Fibroblast of upper back skin (primary cell): ENCODE measurements at places on chromosomes 6 and 20.

- no peak for DNase-seq
These were observed 18.0 kb upstream of the MAFB start for GRCh38 chr20:40706977-40707582.

GRCh38 chr6:44238687-44239350, 8.1 kb upstream of the HSP90AB1 start:
- DNase-seq, result no peak

GRCh38 chr20:4999788-5000187, 1.5 kb downstream of the SLC23A2 start:
- DNase-seq, result no peak

DNA sequence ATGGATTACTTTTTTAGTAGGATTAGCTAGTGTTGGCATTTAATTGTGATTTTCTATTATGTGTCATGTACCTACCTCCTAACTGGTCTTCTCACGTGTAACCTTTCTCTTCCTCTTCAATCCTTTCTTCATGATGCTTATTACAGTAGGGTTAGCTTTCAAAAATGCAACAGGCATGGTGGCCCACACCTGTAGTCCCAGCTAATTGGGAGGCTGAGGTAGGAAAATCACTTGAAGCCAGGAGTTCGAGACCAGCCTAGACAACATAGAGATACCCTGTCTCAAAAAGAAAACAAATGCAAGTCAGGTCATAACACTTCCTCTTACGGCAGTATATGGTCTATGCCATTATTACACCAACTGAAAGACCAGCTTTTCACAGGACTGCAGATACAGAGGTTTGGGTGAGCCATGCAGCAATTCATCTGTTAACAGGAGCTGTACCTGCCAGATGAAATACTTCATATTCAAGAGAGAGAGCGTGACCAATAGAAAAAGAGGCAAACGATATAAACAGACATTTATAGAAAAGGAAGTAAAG, 195.0 kb downstream of the TMEM242 start:
- no peak for DNase-seq

DNA sequence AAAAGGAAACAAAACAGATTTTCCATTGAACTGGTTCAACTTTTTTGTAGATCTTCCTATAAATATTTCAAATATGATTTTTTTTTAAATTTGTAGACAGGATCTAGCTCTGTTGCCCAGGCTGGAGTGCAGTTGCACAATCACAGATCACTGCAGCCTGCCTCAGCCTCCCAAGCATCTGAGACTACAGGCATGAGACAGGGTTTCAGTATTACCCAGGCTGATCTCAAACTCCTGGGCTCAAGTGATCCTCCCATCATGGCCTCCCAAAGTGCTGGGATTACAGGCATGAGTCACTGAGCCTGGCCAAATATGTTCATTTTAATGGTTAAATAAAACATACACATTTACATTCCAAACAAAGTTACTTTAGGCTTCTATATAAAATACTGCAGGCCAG, 33.6 kb downstream of the SAMHD1 start:
- no peak for DNase-seq

GRCh38 chr6:159800141-159800865, at the start of gene PNLDC1:
Gene PNLDC1, plus strand, starts transcription at chr6:159800276. Its CDS starts 32 bp downstream, at chr6:159800308.
- DNase-seq, result no peak

DNA sequence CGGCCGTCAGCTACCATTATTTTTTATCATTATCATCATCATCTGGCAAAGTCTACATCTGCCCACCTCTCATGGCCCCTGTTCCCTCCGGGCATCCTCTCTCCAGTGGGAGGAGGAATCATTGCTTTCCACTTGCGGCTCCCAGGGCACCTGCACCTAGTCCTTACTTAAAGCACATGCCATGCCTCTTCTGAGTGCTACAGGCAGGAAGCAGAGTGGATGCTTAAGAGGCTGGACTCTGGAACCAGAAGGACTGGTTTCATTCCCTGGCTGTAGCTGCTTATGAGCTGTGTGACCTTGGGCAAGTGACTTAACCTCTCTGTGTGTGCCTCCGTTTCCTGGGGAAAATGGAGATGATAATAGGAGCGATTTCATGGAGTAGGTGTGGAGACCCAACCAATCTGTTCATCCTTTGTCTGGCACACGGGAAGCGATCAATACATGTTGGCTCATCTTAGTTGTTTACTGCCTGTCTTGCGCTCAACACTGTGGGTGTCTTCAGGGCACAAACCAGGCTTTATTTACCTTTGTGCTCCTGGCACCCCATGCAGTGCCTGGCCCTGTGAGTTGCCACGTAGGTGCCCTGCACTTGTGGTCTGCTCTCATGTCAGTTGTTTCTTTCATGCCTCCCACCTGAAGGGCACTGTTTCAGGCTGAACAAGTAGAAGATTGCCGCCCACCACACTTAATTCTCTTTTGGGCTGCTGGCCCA, 317.0 kb upstream of the SULF2 start:
- DNase-seq, result no peak

DNA sequence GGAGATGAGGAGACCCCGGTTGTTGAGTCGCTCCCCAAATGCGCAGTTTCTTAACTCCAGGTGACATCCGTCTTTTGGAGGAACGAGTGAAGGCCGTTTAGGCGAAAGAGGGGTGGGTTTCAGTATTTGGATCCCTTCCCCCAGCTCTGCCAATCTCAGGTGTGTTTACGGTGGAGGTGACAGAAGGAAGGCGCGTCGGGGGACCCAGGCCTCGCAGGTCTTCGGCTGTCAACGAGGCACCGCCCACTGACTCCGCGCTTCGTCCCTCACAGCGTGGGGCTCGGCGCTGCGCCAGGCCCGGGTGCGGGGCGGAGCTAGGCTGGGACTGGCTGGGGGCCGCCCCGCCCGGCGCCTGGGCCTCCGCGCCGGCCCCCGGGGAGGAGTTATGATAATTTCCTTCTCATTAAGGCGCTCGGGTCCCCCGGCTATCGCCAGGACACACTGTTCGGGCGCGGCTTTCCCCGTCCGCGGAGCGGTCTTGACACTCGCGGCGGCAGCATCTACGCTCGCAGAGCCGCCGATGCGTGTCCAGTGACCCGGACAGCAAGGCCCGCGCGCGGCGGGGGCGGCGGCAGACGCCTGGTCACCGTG, at the start of gene TFAP2C:
TSS of gene TFAP2C (plus strand) at position 434 of the 591 bp plus-strand sequence. CDS start 239 bp downstream, outside the sequence.
- DNase-seq, result peak; percentile 66

DNA sequence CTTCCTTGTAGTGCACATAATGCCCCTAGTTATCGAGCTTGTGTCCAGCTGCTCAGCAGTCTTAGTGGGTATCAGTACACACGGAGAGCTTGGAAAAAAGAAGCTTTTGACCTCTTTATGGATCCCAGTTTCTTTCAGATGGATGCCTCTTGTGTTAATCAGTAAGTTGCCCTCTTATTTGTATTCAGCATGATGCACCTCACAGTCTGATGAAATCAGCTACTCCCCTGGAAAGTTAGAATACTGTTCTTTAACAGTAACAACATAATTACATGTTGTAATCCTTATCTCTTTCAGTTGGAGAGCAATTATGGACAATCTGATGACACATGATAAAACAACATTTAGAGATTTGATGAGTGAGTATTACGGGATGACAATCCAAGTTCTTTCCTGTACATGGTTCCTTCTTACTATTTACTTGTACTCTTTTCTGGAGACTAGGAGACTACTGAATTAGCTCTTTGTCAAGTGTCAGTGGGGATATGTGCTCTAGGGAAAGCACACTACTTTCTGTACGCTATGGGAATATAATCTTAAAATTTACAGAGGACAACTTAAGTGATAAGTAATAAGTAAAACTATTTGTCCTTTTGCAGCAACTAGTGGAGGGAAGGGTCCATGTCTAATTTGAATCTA, 39.1 kb downstream of the PGM3 start:
- no peak for DNase-seq

GRCh38 chr6:71197267-71197666, 91.3 kb upstream of the OGFRL1 start:
- DNase-seq, result peak; percentile 37

DNA sequence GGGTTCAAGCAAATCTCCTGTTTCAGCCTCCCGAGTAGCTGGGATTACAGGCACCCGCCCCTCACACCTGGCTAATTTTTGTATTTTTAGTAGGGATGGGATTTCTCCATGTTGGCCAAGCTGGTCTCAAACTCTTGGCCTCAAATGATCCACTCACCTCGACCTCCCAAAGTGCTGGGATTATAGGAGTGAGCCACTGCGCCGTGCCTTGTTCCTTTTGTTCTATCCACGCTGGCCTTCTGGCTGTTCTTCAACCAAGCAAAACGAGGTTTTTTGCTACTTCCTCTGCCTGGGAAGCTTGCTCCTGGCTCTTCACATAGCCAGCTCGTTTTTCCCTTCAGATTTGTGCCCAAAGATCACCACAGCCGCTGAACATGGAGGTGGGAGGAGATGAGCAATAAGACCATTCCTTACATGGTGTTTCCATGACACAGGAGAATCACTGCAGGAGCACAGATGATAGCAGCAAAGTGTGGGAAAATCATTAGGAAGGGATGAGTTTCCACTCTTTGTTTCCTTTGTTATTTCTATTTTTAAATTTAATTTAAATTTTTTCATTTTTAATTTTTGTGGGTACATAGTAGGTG, 201.0 kb upstream of the ZNF217 start:
- peak; percentile 42 for DNase-seq

GRCh38 chr20:32742322-32743236, 688 bp downstream of the COMMD7 start:
- no peak for DNase-seq

DNA sequence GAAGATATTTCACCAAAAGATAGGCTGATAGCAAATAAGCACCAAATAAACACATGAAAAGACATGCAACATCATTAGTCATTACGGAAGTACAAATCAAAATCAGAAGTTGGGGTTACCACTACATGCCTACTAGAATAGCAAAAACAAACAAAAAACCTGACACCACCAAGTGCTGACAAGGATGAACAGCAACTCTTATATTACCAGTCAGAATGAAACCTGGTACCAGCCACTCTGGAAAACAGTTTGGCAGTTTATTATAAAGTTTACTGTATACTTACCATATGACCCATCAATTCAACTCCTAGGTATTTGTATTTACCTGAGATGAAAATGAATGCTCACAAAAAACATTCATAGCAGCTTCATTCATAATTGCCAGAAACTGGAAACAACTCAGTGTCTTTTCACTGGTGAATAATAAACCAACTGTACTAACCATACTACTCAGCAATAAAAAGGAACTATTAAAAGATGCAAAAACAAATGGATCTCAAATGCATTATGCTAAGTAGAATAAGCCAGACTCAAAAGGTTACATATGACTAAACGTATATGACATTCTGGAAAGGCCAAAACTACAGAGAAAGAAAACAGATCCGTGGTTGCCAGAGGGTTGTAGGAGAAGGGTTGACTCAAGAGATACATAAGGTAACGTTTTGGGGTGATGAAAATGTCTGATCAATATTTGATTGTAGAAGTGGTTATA, 33.0 kb downstream of the NUP153 start:
- DNase-seq, result no peak

- no peak for DNase-seq
These were observed 178.4 kb downstream of the MTHFD1L start for GRCh38 chr6:151043944-151044343.

DNA sequence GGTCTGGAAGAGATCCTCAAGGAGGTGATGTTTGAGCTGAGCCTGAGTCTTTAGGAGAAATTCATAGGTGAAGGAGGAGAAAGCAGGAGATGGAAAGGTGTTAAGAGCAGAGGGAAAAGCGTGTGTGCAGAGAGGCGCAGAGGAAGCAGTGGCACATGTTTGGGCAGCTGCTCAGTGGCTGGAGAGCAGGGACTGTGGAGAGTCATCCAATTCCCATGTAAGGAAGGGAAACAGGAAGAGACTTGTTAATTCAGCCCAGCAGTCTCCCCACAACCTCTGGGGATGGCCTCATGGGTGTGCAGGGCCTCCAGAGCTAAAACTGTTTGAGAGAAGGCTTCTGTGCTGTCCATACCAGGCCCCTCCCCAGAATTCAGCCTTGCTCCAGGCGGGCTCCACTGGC, 16.2 kb downstream of the AAR2 start:
- no peak for DNase-seq

GRCh38 chr6:167044696-167045095, 45.5 kb downstream of the CEP43 start:
- DNase-seq, result peak; percentile 28

DNA sequence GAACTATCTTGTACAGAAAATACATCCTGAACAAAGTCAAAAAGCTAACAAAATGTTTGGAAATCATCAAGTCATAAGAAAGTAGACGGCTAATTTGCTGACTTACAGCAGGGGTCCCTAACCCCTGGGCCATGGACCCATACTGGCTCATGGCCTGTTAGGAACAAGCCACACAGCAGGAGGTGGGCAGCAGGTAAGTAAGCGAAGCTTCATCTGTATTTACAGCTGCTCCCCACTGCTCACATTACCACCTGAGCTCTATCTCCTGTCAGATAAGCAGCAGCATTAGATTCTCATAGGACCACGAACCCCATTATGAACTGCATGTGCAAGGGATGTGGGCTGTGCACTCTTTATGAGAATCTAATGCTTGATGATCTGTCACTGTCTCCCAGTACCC, 115.5 kb downstream of the CDK19 start:
- no peak for DNase-seq

DNA sequence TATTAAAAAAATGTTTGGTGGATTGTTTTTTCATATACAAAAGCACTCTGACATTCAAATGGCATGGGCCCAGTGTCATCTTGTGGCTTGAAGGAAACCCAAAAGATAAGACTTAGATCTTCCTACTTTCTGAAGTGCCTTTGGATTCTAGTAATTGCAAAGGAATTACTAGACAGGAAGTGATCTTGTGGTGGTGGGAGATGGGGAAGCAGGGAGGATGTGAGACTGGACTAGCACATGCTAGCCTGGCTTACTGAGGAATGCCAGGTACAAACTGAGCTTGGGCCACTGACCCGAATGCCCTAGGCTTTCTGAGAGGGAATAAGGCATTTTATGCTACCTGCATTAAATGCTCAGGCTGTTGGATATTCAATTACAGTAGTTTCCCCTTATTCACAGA, 59.0 kb downstream of the AFG1L start:
- peak; percentile 23 for DNase-seq

- no peak for DNase-seq
These were observed 36.8 kb upstream of the CLIC5 start for GRCh38 chr6:46052479-46052878.

GRCh38 chr6:1580109-1580508, 29.6 kb upstream of the FOXC1 start:
- DNase-seq, result no peak

GRCh38 chr6:113960795-113961194, 10.2 kb downstream of the HDAC2 start:
- no peak for DNase-seq
